Tracheal epithelial cell (primary cell): ENCODE measurements at places on chromosomes 12 and 14. TPM values are rescaled to one million over a fixed set of nuclear protein-coding genes. Genes with fewer than 3 reads are reported as not detected.

Gene PSMC6
- 88.5 and 113 TPM in 2 replicates for total RNA-seq

Gene INHBC
- total RNA-seq = not detected in 2 replicates

Gene GPD1
- total RNA-seq = 1.2 TPM in 1 of 2 replicates, not detected in the other

Gene GABARAPL1
- 23.9 and 24.1 TPM in 2 replicates for total RNA-seq
